Left lung (tissue), 14 donors: ENCODE measurements at places on chromosomes 2 and 18. TPM values are rescaled to one million over a fixed set of nuclear protein-coding genes. Genes with fewer than 3 reads are reported as not detected.
A peak's percentile ranks its signal among the peaks of the same experiment; 100 is the strongest.

Gene SERPINB5
- polyA plus RNA-seq = not detected

Gene TMEM37
- 28.5 TPM for polyA plus RNA-seq

Gene AQP12B
- polyA plus RNA-seq = not detected

Gene TXNL1
- polyA plus RNA-seq = 101 TPM

Gene PAX8
- 7.3 TPM for polyA plus RNA-seq

GRCh38 chr2:42944779-42945415 is 152.5 kb upstream of the HAAO start:
- DNase-seq = no peak

- no peak for DNase-seq
These were observed 605.8 kb downstream of the METTL4 start for GRCh38 chr18:1965541-1965940.

DNA sequence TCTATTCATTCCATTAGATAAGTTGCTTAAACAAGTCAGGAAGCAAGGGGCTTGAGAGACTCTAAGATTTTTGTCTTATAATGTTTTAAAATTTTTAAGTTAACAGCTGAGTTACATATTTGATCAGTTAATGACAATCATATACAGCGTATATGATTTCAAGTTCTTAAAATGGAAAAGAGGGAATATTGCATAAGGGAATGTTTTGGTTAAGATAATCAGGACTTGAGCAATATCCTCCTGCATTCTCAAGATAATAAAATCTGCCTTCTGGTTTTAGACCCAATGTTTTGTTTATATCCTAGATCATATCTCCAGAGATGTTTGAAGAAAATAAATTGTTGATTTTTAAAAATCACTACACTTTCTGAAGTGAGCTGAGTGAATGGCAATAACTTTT is 13.4 kb upstream of the DYNC1I2 start:
- DNase-seq = no peak

DNA sequence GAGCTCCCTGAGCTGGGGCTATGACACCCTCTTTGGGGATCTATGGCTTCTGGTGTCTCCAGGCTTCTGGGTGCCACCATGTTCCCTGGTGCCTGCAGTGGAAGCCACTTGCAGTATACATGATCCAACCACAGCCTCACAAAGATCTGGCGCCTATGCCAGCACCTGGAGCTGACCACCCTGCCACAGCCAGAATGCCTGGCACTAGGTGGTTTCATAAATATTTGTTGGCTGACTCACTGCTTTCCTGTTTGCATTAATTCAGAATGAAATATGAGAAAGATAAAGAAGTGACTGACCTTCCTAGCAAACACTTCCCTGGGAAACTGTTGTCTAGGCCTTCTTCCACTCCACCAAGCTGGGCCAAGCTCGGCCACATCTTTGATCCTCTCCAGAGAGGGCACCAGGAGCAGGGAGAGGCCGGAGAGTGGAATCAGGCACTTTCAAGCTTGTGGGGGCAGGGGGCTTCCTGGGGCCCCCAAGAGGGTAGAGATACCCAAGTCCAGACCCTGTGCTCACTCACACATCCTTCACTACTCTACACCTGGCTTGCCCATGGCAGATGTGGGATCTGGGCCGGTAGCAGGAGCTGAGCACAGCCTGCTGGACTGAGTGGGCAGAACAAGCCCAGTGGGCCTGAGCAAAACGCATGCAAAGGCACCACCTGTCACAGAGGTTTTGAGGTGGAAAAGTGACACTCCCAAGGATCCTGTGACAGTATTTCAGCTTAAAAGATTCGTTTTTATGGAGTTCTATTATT is 565.7 kb downstream of the SLC4A3 start:
- no peak for DNase-seq

GRCh38 chr18:3514312-3515216 is 64.6 kb downstream of the TGIF1 start:
- no peak for DNase-seq

DNA sequence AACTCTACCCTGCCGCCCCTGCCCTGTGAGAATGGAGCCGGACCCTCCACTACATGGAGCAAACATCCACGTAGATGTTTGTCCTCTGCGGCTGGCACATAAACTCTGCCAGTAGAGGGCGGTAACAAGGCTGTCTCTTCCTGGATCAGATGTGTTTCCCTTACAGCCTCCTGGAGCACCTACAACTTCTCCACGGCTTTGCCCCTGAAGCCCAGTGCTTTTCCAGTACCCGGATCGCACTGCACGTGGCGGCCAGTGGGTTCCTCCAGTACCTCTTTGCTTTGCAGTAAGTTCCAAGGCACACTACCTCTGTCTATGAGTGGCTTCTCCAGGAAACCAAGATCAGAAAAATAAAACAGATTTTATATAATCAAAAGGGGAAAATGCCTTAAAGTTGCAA is 651.3 kb downstream of the DCDC2C start:
- DNase-seq = peak; percentile 36

DNA sequence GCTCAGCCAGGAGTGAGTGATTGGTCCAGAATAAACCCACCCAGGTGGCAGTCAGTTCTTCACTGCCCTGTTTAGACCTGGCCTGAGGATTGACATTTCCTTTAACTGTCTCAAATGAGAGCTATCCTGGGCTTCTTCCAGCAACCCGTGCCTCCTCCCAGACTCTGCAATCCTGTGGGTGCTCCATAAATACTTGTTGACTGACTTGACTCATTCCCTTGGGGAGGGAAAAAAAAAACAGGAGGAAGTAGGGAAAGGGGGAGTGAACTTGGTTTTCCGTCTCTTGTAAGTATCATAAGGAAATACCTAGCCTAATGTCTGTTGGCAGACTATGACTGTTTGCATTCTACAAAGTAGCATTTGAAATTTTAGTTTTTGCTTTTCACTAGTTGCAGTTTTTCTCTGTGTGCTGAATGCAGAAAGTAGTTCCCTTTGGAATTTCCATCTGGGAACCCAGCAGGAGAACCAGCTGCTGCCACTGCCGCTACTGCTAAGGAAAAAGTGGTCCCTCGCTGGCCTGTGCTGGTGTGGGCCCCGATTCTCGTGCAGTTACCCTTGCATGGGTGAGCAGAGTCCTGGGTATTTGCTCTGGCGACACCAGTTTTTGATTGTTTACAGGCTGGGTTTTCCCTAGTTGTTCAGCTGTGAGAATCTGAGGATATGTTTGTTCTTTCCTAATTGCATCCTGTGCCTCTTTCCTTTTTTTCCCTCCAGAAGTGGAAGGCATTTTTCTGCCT is 78.8 kb downstream of the TGOLN2 start:
- DNase-seq = peak; percentile 33

DNA sequence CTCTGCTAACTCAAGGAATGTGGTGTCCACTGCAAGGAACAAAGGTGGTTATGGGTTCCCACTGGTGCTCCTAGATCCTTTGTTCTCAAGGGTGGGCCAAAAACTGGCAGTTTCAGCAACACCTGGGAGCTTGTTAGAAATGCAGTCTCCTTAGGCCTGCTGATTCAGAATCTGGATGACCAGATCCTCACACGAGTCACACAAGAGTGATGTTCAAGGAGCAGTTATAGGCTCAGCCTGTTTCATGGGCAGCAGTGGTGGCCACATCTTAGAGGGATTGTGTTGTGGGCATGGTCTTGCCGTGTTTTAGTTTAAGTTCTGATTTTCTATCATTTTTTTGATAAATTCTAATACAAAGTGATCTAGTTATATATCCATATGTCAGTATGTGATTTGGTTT is 28.7 kb upstream of the MGAT5 start:
- no peak for DNase-seq

GRCh38 chr2:85340034-85340892 is 12.5 kb upstream of the TGOLN2 start:
- DNase-seq = no peak

DNA sequence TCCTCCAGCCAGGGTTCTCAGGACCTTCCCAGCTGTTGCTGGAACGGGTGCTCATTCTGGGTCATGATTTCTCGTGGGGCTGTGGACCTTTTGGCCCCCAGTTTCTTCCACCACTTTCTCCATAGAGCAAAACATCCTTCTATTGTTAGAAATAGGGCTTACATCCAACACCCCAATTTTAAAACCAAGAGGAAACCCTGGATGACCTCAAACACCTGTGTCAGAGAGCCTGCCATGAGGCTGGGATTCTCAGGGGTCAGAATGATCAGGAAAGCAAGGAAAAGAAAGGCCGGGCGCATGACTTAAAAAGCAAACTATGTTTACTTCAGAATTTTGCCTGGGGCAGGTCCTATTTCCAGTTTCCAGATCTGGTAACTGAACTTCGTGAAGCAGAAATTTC is 307.9 kb upstream of the MEIS1 start:
- DNase-seq = no peak

- DNase-seq = peak; percentile 56
These were observed 215.1 kb upstream of the KLHL29 start for GRCh38 chr2:23169896-23170295.

DNA sequence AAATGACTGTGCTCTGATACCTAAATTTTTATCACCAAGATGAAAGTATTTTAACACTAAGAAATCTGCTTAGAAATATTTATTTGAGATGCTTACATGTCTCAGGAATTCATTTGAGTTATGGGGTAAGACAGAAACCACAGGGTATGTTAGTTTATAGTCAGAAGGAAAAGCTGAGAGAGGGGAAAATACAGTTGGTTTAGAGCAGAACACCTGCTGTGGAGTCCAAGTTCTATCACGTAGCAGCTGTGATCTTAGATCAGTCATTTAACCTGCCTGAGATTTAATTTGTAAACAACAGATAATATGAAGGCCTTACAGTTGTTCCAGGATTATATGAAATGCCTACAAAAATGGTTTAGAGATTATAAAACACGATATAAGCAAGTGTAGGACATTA is 29.0 kb downstream of the PDE6D start:
- DNase-seq = no peak

- no peak for DNase-seq
These were observed 11.9 kb upstream of the CREG2 start for GRCh38 chr2:101399021-101399799.

DNA sequence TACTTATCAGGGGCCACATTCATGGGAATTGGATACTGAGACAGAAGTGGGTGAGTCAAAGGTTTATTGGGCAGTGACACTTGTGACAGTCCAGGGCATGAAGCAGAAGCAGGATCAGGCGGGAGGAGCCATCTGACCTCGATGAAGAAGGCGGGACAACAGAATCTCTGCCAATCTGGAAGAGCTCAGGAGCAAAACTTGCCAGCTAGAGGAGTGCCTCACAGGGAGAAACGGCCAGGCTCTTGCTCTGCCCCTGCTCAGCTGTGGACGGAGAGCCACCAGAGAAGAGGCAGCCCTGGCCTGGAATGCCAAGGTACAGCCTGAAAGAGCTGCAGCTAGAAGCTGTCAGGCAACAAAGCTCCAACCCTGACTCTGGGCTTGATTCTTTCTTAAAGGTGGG is 16.9 kb downstream of the DAW1 start:
- DNase-seq = no peak

DNA sequence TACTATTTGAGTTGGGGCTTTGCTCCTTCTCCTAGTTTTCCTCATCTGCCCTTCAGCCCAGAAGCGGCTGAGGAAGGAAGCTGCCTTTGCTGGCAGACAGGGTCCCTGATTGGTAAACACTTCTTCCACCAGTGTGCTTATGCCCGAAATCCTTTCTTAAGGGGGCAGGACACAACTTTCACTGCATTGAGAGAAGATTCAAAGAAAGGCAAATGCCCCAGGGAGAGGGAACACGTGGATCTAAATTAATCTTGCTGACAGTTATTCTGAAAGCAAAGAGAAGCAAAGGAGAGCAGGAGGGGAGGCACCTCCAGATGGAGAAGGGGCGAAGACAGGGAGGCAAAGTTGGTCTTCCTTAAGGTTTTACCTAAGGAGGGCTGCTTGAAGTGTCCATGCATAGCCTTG is 92.1 kb upstream of the EFEMP1 start:
- no peak for DNase-seq

GRCh38 chr2:233979748-233980147 is 62.6 kb downstream of the TRPM8 start:
- no peak for DNase-seq

DNA sequence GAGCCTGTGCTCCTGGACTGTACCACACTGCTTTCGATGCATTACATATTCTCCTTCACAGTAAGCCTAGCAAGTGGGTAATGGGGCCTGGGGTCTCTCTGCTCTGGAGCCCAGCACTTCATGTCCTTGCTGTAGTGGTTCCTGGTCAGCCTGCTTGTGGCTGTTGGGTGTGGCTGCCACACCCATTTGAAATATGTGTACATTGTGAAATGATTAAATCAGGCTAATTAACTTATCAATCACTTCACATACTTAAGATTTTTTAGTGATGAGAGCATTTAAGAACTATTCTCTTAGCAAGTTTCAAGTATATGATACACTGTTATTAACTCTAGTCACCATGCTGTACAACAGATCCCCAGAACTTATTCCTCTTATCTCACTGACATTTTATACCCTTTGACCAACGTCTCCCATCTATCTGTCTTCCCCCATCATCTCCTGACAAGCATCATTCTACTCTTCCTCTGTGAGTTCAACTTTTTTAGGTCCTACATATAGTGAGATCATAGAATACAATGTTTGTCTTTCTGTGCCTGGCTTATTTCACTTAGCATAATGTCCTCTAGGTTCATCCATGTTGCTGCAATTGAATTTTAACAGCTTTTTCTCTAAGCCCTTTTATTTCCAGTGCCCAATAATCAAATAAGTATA is 92.1 kb downstream of the LYPD6 start:
- no peak for DNase-seq

GRCh38 chr2:233638836-233639235 is 2.6 kb downstream of the UGT1A10 start:
- DNase-seq = no peak

GRCh38 chr18:41391616-41392595 is 563.1 kb upstream of the PIK3C3 start:
- DNase-seq = peak; percentile 63

DNA sequence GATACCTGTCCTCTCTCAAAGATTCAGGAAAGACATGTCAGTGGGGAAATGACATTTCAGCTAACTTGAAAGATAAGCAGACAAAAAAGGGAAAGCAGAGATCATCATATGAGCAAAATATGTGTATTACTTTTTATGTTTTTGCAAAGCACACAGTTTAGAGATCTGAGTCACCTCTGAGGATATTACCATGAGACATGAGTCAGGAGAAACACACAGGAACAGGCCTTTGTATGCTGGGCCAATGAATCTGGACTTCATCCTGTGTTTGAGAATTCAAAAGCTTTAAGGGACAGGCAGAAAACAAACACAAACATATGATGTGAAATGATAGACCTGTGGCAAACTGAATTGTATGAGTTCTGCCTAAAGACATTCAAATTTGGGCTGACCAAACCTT is 306.0 kb upstream of the EPC2 start:
- no peak for DNase-seq

DNA sequence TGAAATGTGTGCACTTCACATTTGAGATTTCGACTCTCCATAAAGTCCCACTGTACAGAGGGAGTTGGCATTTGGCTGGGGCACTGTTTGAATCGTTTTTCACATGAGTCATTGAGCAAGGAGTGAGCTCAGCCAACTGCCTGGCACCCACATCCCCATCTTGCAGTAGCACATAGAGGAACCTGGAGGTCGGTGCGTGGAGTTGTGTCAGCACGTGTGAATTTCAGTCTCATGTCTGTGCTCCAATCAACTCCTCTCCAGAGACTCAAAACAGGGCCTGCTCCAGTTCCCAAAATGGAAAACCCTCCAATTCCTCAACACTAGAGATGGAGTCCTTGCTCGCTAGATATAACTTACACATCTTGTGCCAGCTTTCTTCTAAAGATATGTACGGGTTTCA is 126.8 kb upstream of the CAPN13 start:
- no peak for DNase-seq
